ENCODE measurements at places on chromosomes 5 and 9.

GRCh38 chr5:175025077-175025476, 300.7 kb downstream of the MSX2 start:
- H3K4me3 ChIP-seq = no peak overlapping the region
- no peak overlapping the region for H3K27ac ChIP-seq
- H3K4me1 ChIP-seq = no peaks in the 10 kb centered on the region

DNA sequence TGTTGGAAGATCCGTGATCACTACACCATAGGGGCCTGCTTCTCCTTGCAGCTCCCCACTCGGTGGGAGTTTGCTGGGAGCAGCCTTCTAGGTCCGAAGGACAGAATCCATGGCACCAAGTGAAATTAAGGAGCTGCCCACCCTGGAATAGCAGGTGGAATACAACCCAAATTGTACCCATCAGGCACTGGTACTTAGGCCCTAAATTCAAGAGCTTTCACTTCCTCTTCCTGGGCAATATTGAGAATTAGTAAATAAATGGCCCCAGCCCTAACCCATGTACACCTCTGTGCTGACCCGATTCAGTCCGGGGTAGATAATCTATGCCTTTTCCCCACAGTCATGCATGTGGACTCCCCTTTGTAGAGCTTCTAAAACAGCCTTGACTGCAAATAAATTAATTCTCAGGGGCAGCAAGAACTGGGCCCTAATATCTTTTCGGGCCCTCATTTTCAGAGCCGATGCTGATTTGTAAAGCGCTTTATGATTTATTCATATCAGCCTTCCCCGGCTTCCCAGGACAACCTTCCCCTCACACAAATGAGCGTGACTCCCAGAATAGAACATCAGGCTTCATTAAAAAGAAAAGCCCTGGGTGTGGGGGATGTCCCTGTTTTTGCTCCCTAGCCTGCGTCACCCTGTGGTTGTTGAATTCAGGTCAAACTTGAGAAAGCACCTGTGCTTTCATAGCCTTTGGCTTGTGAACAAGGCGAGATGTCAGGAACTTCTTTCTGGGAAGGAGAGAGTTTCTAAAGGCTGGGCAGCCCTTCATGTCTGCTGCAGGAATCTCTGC, 126.1 kb upstream of the TBC1D2 start:
- no peak overlapping the region for H3K4me3 ChIP-seq
- DNase-seq = no peak
- no peaks in the 10 kb centered on the region for H3K36me3 ChIP-seq
- H3K27ac ChIP-seq = no peak overlapping the region
- H3K27me3 ChIP-seq = no peaks in the 10 kb centered on the region
- no peaks in the 10 kb centered on the region for H3K4me1 ChIP-seq

DNA sequence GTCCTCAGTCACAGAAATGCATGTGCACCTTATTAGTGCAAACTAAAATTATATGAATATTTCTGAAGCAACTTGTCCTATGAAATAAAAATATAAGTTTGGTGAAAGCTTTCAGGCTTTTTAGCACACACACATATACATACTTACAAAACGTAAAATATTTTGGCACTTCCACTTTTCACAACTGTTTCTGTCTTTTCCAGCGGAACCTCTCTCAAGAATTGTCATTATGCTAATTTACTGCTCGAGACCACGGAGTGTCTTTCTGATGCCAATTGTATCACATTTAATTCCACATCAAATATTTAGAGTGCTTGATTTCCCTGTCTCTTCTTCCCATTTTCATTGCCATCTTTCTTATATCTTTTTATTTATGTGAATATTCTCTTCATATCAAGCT, 100.4 kb downstream of the MEF2C start:
- H3K36me3 ChIP-seq = no peaks in the 10 kb centered on the region
- H3K27me3 ChIP-seq = peaks cover 6% of the 10 kb centered on the region
- H3K27ac ChIP-seq = no peak overlapping the region
- no peak overlapping the region for H3K4me3 ChIP-seq
- peaks cover 30% of the 10 kb centered on the region for H3K4me1 ChIP-seq
- no peak for DNase-seq

DNA sequence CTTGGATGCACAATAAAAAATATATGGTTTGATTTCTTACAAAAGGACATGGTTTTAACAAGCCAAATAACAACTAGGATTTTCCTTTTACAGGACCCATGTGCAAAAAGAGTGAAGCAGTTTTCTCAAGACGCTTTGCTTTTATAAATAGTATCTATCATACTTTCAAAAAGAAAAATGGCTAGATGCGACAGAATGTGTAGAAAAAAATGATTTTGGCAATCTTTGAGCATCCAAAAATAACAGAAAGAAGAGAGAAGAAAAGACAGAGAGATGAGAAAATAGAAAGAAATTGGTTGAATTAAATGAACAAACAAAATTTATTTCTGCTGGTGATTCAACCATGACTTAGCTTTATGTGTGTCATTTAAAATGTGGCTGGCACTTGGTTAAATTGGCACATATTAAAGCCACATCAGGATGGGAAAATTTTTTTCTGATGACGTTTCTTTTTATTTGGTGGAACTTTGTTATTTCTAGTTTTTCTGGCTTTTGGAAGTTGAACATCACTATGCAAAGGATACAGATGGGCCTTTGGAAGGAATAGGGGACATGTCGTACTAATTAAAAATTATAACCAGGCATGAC, 35.6 kb upstream of the NREP start:
- H3K27me3 ChIP-seq = peaks cover 5% of the 10 kb centered on the region
- no peak for DNase-seq
- H3K4me3 ChIP-seq = no peak overlapping the region

DNA sequence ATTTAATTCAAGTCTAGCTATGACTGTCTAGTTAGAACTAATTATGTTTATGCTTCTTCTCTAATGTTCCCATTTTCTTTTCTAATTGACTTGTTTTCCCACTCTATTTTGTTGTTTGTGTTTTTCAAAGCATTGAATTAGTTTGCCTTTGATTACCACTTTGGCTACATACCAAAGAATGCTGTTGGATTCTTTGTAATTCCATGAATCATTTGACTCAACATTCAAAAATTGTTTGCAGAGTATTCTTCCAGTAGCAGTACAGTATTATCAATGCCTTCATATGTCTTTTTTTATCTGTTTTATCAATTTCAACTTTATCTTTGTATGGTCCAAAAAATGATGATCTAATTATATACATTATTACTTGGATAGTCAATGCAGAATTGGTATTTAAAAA, 288.7 kb downstream of the RFX3 start:
- H3K27ac ChIP-seq = no peak overlapping the region
- no peak for DNase-seq
- H3K4me1 ChIP-seq = no peaks in the 10 kb centered on the region
- H3K4me3 ChIP-seq = no peak overlapping the region
- peaks cover 4% of the 10 kb centered on the region for H3K36me3 ChIP-seq

- DNase-seq = no peak
- H3K4me1 ChIP-seq = no peaks in the 10 kb centered on the region
- H3K36me3 ChIP-seq = no peaks in the 10 kb centered on the region
- no peak overlapping the region for H3K27ac ChIP-seq
Measured at GRCh38 chr5:168885324-168886120, 306.4 kb upstream of the PANK3 start.

DNA sequence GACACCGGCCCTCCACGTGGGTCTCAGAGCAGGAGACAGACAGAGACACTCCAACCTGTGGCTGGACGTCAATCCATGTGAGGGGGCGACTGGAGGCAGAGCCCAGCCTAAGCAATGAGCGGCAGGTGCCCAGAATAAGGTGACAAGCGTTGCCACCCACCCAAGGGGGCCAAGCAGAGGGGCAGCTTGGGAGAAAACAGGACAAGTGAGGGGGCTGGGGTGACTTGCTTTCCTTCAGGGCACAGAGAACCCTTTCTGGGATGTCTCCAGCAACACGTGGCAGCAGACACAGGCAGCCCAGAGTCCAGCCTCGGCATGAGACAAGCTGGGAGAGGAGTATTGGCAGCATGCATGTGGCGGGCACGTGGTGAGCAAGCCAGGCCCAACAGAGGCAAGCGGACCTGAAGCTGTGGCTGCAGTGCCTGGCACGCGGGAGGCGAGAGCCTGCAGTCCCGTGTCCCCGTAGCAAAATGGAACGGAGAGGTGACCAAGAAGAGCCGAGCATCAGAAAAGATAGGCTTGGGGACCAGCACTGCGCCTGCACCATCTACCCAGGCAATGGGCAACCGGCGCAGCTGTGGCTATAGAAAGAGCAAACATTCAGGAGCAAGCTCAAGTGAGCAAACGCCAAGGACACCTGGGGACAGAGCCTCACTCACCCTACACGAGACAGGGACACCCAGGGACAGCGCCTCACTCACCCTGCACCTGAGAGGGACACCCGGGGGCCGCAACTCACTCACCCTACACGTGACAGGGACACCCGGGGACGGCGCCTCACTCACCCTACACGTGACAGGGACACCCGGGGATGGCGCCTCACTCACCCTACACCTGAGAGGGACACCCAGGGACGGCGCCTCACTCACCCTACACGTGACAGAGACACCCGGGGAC, 6.2 kb downstream of the TERT start:
- no peak overlapping the region for H3K27ac ChIP-seq
- no peak overlapping the region for H3K4me3 ChIP-seq
- peaks cover 4% of the 10 kb centered on the region for H3K36me3 ChIP-seq
- no peaks in the 10 kb centered on the region for H3K27me3 ChIP-seq

- no peak overlapping the region for H3K27ac ChIP-seq
- no peak for DNase-seq
- H3K27me3 ChIP-seq = no peaks in the 10 kb centered on the region
Measured at GRCh38 chr5:4019009-4019769, 423.6 kb downstream of the IRX1 start.

GRCh38 chr5:60883229-60883628, 39.2 kb upstream of the ELOVL7 start:
- H3K36me3 ChIP-seq = peaks cover 38% of the 10 kb centered on the region
- H3K4me1 ChIP-seq = no peaks in the 10 kb centered on the region
- no peak overlapping the region for H3K27ac ChIP-seq
- DNase-seq = no peak

GRCh38 chr5:96516631-96517071, 83.6 kb upstream of the PCSK1 start:
- H3K36me3 ChIP-seq = no peaks in the 10 kb centered on the region
- no peak overlapping the region for H3K4me3 ChIP-seq
- no peaks in the 10 kb centered on the region for H3K4me1 ChIP-seq
